ENCODE measurements at places on chromosomes 3 and 15. TPM values are rescaled to one million over a fixed set of nuclear protein-coding genes. Genes with fewer than 3 reads are reported as not detected.

DNA sequence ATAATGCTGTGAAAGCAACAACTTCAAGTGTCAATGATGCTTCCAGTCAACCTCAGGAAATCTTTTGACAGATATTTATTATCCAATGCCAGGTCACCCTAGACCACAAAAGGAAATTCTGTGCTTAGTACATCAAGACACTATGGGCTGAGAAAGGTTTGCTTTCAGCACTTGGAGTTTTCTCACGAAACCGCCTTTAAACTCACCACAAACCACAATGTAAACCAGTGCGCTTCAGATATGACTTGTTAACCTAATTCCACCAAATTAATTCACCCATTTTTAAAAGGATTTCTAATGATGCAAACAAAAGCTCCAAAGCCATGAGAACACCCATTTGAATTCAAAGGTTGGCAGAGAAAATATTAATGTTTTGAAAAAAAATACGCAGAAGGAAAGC, 292.9 kb upstream of the NR2F2 start:
- H3K27ac ChIP-seq = no peak overlapping the region
- no peak for DNase-seq
- no peaks in the 10 kb centered on the region for H3K36me3 ChIP-seq
- peaks cover 5% of the 10 kb centered on the region for H3K4me1 ChIP-seq

Gene GPR149
- total RNA-seq = not detected

GRCh38 chr3:48039487-48040190, 23.4 kb upstream of the MAP4 start:
- peak overlapping the region; percentile 71 for H3K4me3 ChIP-seq
- peaks cover 5% of the 10 kb centered on the region for H3K36me3 ChIP-seq
- peak overlapping the region; percentile 98 for H3K27ac ChIP-seq
- peaks cover 61% of the 10 kb centered on the region for H3K4me1 ChIP-seq
- peaks cover 6% of the 10 kb centered on the region for H3K27me3 ChIP-seq
- peak; percentile 91 for DNase-seq

GRCh38 chr3:159839561-159840379, 148.9 kb upstream of the IL12A start:
- peaks cover 79% of the 10 kb centered on the region for H3K4me1 ChIP-seq
- no peak for DNase-seq
- no peaks in the 10 kb centered on the region for H3K36me3 ChIP-seq
- H3K27me3 ChIP-seq = peaks cover 3% of the 10 kb centered on the region
- H3K4me3 ChIP-seq = no peak within 1 kb of the TSS

DNA sequence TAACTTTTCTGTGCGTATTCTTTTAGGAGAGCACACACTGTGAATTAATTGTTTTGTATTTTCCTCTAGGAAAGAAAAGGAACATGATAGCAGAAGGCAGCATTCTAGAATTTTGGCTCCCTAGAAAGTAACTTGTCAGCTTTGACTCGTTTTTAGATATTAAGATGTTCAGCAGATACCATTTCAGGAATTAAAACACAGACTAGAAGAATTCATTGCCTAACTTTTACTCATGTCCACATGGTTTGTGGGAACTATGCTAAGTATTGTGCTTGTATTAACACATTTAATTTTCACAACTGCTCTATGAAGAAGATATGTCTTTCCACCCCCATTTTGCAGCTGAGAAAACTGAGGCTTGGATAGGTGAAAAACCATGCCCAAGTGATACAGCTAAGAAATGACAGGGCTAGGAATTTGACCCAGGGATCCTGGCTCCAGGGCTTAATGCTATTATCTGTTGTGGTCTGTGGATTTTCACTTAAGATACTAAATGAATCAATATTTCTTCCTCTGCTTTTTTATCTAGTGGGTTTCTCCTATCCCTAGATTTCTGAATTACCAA, 128.8 kb downstream of the MITF start:
- H3K27me3 ChIP-seq = peaks cover 1% of the 10 kb centered on the region
- H3K36me3 ChIP-seq = peaks cover 14% of the 10 kb centered on the region
- peak overlapping the region; percentile 85 for H3K4me3 ChIP-seq
- peaks cover 89% of the 10 kb centered on the region for H3K4me1 ChIP-seq
- H3K27ac ChIP-seq = peak overlapping the region; percentile 84

- peak overlapping the region; percentile 94 for H3K27ac ChIP-seq
- H3K4me3 ChIP-seq = peak overlapping the region; percentile 97
- H3K4me1 ChIP-seq = peaks cover 48% of the 10 kb centered on the region
- H3K27me3 ChIP-seq = peaks cover 15% of the 10 kb centered on the region
- DNase-seq = no peak
Measured at GRCh38 chr3:136192831-136193230, 3.3 kb downstream of the MSL2 start.

Gene LMAN1L
- total RNA-seq = not detected

Gene BAHD1
- total RNA-seq = 14.1 TPM

GRCh38 chr3:97438131-97438530, 326.4 kb upstream of the ARL6 start:
- H3K36me3 ChIP-seq = no peaks in the 10 kb centered on the region
- no peak overlapping the region for H3K4me3 ChIP-seq
- H3K27ac ChIP-seq = no peak overlapping the region
- H3K4me1 ChIP-seq = no peaks in the 10 kb centered on the region
- no peak for DNase-seq
- no peaks in the 10 kb centered on the region for H3K27me3 ChIP-seq

Gene FANCD2OS
- not detected for total RNA-seq

Gene RTP1
- not detected for total RNA-seq

Gene ITIH3
- total RNA-seq = 0.63 TPM

DNA sequence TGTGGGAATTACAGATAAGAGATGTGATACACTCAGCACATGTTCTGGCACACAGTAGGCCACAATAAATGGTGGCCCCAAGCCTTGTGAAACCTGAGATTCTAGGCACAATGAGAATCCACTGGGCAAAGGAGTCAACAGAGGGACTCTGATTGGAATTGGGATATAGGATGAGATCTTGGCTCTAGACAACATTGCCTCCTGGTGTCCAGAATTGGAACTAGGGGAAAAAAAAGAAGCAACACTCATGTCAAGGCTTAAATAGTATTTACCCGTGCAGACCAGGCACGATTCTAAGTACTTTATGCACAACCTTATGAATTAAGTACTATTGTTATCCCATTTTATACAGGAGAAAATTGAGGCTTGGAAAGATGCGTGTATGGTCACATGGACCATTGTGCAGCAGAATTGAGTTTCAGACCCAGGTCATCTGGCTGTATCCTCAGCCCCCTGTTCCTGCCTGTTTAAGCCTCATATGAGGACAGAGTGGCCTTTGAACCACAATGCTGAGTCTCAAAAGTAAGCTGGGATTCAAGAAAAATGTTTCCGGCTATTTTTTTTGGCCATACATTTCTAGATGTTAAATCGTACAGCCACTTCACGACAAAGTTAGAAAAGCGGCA, 124.8 kb downstream of the SV2B start:
- H3K4me3 ChIP-seq = no peak overlapping the region
- H3K4me1 ChIP-seq = no peaks in the 10 kb centered on the region
- H3K27me3 ChIP-seq = peaks cover 2% of the 10 kb centered on the region
- H3K27ac ChIP-seq = no peak overlapping the region

Gene GOLGA6L4
- total RNA-seq = 1.2 TPM

- peaks cover under 1% of the 10 kb centered on the region for H3K27me3 ChIP-seq
- DNase-seq = no peak
- no peak overlapping the region for H3K27ac ChIP-seq
Measured at GRCh38 chr3:137514853-137515252, 249.3 kb upstream of the SOX14 start.

DNA sequence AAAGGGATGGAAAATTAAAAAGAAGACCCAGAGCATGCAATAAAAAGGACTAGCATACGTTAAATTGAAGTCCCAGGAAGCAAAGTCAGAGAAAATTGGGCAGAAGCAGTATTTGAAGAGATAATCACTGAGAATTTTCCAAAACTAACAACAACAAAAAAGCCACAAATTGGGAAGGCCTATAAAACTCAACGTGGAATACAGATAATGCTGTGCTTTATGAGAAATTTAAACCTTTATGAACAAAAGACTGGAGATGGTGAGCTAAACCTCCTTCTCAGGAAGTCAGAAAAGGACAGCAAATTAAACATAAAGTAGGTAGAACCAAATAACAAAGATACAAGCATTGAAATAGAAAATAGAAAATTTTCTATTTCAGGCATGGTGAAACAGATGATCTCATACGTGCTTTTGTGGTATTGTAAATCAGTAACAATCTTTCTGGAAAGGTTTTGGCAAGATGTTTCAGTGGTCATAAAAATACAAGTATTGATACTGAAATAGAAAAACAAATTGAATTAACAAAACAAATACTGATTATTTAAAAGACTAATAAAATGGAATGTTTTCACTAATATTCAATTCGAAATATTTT, 55.6 kb downstream of the LYSMD4 start:
- no peak for DNase-seq
- H3K27ac ChIP-seq = no peak overlapping the region
- peaks cover 8% of the 10 kb centered on the region for H3K4me1 ChIP-seq
- no peak overlapping the region for H3K4me3 ChIP-seq

- no peak for DNase-seq
- H3K4me1 ChIP-seq = no peaks in the 10 kb centered on the region
- H3K36me3 ChIP-seq = no peaks in the 10 kb centered on the region
- no peak overlapping the region for H3K27ac ChIP-seq
Measured at GRCh38 chr3:2024713-2025112, 74.0 kb upstream of the CNTN4 start.

GRCh38 chr3:99172736-99173657, 271.5 kb upstream of the DCBLD2 start:
- H3K36me3 ChIP-seq = no peaks in the 10 kb centered on the region
- H3K4me3 ChIP-seq = no peak overlapping the region
- peaks cover 14% of the 10 kb centered on the region for H3K4me1 ChIP-seq
- H3K27ac ChIP-seq = no peak overlapping the region
- DNase-seq = peak; percentile 71

DNA sequence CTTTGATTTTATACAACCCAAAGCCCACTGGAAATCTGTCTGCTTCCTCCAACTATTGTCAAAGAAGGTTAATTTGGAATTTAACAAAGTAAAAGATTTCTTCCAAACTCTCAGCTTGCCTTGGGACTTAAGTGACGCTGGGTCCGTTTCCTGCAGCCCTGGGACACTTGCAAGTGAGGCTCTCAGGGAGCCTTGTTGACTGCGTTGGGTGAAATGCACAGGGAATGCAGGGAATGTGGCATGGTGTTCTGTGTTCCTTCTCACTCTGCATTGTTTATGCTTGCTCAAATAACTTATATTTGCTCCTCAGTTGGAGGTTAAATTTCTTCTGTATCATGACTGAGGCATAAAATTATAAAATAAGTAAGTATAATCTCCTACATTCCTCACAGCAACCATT, 60.9 kb upstream of the TJP1 start:
- no peak overlapping the region for H3K4me3 ChIP-seq
- no peaks in the 10 kb centered on the region for H3K36me3 ChIP-seq
- H3K4me1 ChIP-seq = peaks cover 11% of the 10 kb centered on the region
- no peak overlapping the region for H3K27ac ChIP-seq
- no peak for DNase-seq

Gene TMEM89
- total RNA-seq = 0.25 TPM

Gene CACNA1D
- not detected for total RNA-seq

DNA sequence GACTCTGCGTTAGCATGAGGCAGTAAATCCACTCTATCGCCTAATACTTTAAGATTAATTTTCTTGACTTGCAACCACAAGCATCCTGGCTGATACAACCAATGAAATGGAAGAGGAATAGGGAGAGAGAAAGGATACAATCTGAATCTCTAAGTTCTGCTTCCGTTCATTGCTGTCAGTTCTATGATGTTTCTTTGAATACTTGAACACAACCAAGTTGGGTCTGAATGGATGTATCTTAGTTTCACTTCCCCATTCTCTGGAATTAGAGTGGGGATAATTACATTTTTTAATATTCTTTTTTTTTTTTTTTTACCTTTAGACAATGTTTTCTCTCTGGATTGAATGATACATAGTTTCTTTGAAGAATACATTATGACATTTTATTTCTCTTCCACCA, 22.9 kb downstream of the PDE8A start:
- H3K27me3 ChIP-seq = peaks cover 1% of the 10 kb centered on the region
- no peak overlapping the region for H3K4me3 ChIP-seq
- no peak overlapping the region for H3K27ac ChIP-seq
- H3K36me3 ChIP-seq = no peaks in the 10 kb centered on the region
- H3K4me1 ChIP-seq = peaks cover 45% of the 10 kb centered on the region
- no peak for DNase-seq

Gene SENP2
- 40.6 TPM for total RNA-seq

DNA sequence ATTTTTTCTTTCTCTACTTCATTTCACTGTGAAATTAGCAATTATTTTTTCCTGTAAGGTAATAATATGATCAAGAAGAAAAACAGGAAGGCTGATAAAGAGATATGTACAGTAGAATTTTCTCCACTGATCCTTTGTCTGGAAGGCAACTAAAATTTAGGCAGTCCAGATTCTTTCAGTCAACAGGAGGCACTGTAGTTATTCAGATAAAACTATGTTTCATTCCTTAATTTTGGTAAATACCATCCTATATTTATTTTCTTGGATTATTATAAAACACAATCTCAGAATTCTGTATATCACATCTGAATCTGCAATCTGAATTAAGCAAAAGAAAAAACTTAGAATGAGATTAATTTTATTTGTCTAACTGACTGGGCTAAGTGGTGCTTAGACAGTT, 343.2 kb downstream of the LSAMP start:
- H3K27me3 ChIP-seq = no peaks in the 10 kb centered on the region
- H3K27ac ChIP-seq = no peak overlapping the region
- no peak for DNase-seq
- H3K4me3 ChIP-seq = no peak overlapping the region
- no peaks in the 10 kb centered on the region for H3K36me3 ChIP-seq

Gene ADAMTSL3
- total RNA-seq = not detected

GRCh38 chr15:48556159-48556897, 89.2 kb downstream of the FBN1 start:
- H3K27ac ChIP-seq = peak overlapping the region; percentile 90
- H3K4me3 ChIP-seq = peak overlapping the region; percentile 67
- peaks cover 60% of the 10 kb centered on the region for H3K36me3 ChIP-seq

Measured in HFFc6 (cell line).